Thoracic aorta endothelial cell (primary cell): ENCODE measurements at places on chromosomes 2 and 18. TPM values are rescaled to one million over a fixed set of nuclear protein-coding genes. Genes with fewer than 3 reads are reported as not detected.

KATNAL2 gene
- total RNA-seq = 1.2 and 3.0 TPM in 2 replicates

DUSP19 gene
- 2.4 TPM in 2 replicates for total RNA-seq

ZNF2 gene
- 5.1 and 5.6 TPM in 2 replicates for total RNA-seq

SPHKAP gene
- total RNA-seq = not detected in 2 replicates

KCNG2 gene
- total RNA-seq = not detected in 2 replicates

EFHD1 gene
- 0.13 TPM in 1 of 2 replicates, not detected in the other for total RNA-seq
